Kidney epithelial cell (primary cell): ENCODE measurements at places on chromosomes 6 and 20.

DNA sequence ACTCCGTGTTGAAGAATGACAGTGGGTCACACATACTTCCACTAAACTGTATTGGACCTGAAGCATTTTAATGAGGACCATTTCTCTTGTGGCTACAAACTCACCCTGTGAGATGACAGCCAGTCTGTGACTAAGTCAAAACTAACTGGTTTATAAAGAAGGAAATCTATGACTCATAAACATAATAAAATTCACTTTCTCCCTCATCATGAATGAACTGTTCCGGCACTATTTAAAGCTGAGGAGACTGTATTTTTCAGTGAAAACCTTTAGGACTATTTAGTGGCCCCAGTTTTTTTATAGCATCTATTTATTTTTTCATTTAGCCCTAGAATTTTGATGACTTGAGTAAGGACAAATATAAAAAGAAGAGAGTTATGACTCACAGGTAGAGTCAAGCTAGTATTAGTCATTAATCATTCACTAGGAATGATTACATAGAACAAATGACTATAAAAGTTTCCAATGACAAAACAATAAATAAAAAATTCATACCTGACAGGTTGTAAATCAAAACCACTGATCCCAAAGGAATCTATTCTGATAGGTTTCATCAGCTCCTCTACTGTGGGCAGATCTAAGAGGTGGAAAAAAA lies 34.2 kb downstream of the CEP162 start:
- DNase-seq, result peak; percentile 37

DNA sequence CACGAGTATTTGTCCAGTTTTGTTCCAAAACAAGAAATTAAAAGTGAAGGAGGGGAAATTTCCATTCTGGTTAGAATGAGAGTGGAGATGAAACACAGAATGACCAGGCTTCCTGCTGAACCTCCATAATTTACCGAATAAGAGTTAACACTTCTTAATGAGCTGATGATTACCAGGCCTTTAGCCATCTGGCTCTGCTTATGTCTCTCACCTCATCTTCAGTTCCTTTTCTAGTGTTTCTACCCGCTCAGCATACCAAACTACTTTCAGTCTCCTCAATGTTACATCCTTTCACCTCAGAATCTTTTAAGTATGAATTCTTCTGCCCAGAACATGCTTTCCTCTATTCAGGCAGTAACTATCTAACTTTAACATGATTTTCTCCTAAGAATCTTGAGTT lies 209.0 kb upstream of the RSPO3 start:
- no peak for DNase-seq

GRCh38 chr6:119129148-119129967 lies 50.9 kb upstream of the FAM184A start:
- peak; percentile 31 for DNase-seq

DNA sequence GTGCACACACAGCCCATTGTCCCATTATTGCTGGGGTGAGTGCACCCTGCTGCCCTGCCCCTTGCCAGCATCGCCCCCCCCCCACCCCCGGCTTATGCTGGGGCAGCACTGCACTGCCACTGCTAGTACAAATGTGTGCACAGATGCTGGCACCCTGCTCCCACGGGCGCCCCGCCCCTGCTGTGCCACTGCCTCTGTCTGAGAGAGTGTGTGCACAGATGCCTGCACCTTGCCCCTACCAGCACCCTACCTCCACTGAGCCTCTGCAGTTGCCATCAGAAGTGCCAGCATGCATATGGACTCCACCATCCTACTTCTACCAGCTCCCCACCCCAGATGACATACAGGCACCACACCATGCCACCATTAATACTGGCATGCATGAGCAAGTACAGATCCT lies 454.6 kb upstream of the KHDRBS2 start:
- DNase-seq, result no peak

DNA sequence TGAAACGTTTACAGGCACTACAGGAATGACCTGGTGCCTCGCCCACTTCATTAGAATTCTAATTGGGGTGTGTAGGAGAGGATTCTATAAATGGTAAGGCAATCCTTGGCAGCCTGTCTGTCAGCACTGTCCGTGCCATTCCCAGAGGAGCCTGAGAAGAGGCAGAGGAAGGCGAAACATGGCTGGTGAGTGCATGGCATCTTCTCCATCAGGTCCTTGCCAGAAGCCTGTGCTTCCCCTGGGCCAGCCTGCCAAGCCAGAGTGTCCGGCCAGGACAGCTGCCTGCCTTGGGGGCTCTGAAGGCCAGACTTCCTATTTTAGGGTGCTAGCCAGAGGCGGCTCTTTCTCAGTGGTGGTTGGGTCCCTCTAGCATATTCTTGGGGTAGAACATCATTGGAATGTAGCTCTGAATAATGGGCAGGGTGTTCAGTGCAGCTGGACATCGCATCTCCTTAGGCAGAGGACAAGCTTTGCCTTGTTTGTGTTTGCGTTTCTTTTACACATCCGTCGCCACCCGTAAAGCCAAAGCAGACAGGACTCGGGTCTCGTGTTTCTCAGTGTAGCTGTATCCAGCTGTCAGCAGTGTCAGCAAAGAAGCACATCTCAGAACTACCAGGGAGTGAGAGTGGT lies at the start of gene TGM3:
Gene TGM3, plus strand, starts transcription at position 116 of the 630 bp plus-strand sequence. Its CDS starts 63 bp downstream, at position 179.
- DNase-seq, result no peak

DNA sequence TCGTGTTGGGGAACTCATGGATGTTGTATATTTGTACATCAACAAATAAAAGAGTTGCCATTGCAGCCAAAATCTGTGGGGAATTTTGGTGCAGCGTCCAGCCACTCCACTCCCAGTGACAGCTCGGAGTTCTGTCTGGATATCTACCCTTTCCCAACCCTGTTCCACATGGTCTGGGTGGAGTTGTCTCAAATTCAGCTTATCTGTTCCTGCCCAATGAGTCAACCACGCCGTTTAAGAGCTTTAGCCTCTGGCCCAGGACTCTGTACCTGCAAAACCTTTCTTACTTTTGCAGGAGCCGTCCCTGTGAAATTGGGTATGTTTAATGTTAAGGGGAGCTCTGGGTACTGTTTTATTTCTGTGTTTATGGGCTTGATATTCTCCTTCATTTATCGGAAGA lies 33.9 kb upstream of the OVOL2 start:
- no peak for DNase-seq

GRCh38 chr6:46795816-46796215 lies 2.6 kb downstream of the MEP1A start:
- no peak for DNase-seq

DNA sequence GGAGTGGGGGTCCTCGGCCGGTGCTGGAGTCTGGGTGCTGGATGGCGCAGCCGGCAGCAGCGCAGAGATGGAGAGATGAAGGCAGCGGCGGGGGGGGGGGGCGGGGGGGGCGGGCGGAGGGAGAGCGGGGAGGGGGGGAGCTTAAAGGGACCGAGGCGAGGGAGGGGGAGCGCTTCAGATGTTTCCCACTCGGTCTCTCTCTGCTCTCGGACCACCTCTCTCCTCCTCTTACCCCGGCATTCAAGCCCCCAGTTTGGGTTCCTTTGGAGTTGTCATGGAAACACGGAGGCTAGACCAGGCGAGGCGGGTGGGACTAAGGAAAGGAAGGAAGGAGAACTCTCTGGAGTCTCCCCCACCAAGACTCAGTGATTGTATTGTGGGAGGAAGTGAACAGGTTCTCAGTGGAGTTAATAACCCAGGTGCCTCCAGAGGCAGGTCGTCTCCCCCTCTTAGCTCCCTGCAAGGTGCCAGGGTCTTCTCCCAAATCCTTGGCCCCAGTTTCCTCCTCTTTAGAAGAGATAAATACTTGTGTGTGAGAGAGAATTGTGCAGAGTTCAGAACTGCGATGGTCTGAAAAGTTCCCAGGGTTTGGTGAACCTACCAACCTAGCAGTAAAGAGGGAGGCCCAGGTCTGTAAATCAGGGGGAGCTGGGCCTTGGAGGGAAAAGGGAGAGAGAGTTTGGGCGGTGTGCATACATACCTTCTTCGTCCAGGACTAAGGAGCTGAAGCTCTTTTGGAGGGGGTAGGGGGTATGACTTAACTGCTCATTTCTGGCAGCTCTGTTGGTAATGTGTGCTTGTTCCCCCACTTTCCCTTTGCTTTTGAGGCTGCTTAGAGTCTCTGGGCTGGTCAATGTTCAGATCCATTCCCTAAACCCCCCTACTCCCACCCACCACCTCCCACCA lies at the start of gene PRRT1:
Gene PRRT1, minus strand, starts transcription at position 77 of the 906 bp plus-strand sequence. CDS start 112 bp downstream, outside the sequence.
- DNase-seq, result no peak

- no peak for DNase-seq
These were observed 736.9 kb downstream of the QKI start for GRCh38 chr6:164151161-164152120.

- DNase-seq, result no peak
These were observed 296.1 kb upstream of the FOXQ1 start for GRCh38 chr6:1015825-1016224.

DNA sequence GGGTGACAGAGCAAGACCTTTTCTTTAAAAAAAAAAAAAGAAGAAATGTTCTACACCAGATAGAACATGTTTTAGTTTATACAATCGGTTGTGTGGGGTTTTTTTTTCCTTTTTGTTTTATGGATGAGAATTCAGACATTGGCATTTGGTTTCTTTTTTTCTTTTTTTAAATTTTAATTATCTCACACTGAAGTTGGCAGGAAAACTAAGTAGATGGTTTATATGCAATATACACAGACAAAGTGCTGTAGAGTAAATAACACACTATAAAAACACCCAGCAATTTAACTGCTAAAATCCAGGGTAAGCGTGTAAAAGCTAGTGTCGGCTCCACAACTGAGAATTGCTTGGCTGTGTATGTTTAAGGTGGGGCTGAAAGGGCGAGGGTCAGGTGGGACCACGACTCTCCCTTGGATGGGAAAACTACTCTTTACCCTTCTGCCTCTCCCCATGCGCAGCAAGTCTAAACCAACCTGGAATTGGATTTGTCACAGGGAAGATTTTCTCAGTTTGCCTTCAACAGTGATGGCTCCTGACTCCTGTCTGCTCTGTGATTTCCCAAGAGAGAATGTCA lies 147.1 kb upstream of the MARCKS start:
- no peak for DNase-seq

GRCh38 chr20:16178546-16179135 lies 394.6 kb downstream of the KIF16B start:
- DNase-seq, result no peak

DNA sequence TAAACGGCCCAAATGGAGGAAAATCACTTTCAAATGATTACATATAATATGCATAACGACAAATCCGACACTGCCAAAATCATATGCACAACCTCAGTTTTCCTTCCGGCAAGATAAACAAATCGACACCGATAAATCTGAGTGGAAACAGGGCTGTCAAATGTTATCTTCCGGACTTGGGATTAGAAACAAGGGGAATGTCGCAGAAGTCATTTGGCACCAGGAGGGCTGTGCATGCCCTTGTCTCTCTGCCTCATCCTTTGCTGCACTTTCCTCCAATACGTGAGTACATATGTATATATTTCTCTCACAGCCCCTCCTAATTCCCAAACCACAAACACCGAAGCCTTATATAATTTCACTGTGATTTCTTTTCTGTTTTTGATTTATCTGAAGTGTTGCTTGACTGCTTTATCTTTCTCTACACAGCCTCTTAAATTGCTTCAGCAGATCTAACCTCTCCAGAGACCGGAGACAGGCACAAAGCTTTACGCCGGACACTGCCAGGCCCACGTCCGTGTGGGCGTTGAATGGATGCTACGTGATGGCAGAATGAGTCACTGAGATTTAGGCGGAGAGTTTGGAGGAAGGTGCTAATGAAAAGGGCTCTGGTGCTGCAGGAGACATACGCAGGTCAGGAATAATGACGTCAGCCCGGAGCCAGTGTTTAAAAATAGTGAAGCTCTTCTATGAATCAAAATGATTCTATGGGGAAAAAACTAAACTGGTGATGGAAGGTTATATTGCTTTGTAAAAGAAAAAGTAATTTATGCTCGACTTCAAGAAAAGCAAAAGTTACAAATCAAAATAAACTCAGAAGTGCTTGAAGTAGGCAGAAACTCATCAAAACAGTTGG lies 21.0 kb upstream of the PRELID3B start:
- DNase-seq, result no peak

DNA sequence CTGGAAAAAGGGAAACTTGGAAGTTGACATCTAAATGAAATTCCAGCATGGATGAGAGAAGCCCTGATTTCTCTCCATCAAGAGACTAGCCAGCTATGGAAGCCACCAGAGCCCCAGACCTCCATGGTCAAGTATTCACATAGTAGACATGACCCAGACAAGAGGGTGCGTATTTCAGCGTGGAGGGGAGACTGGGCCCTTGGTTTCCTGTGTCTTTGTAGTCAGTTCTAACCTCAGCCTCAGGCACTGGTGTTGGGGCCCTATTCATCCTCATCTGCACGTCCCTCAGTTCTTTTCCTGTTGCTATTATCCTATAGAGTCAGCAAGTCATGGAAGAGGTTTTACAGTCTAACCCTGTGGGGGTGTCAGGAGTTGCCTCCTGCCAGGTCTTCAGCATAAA lies 12.5 kb downstream of the GNL1 start:
- DNase-seq, result no peak

DNA sequence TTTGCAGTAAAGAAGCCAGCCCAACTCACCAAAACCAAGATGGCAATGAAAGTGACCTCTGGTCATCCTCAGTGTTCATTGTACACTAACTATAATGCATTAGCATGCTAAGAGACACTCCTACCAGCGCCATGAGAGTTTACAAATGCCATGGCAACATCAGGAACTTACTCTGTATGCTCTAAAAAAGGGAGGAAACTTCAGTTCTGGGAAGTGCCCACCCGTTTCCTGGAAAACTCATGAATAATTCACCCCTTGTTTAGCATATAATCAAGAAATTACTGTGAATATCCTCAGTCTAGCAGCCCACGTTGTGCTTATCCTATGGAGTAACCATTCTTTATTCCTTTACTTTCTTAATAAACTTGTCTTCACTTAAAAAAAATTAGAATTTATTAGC lies 19.4 kb upstream of the TRERF1 start:
- no peak for DNase-seq

DNA sequence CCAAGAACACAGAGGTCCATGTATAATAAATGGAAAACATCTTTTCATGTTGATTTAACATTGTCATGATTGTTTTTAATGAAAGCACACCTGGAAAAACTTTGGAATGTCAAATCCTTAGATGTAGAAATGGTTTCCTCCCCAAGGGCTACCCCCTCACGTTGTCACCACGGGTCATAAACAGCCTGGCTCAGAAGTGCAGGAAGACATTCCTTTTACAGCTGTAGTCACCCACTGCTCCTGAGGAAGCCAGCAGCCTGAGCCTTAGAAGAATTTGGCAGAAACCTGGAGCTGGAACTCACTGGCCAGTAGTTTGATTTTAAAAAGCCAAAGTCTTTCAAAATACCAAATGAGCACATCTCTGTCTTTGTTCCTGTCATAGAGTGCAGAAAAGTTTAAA lies 23.7 kb downstream of the ADGRF5 start:
- DNase-seq, result no peak

DNA sequence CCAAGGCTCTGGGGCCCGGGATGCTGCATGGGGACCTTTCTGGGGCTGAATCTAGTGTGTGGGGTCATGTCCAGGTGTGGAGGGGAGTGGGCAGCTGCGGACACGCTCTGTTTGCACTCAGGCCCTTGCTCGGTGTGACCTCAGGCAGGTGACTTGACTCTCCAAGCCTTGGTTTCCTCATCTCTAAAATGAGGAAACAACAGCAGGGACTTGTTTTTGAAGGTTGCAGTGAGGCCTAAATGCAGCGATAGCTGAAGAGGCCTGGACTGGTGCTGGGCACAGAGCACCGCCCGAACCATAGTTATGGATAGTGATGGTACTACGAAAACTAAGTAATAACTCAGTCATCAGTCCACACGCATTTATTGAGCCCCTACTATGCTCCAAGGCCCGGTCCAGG lies 91.8 kb downstream of the NOL4L start:
- DNase-seq, result no peak
